Stimulated activated CD4-positive, alpha-beta T cell treated with anti-CD3 and anti-CD28 coated beads, Interleukin-1b, Interleukin-23, amount 100 ng/mL, for 24 hours (primary cell): ENCODE measurements at places on chromosomes 11 and 22.

DNA sequence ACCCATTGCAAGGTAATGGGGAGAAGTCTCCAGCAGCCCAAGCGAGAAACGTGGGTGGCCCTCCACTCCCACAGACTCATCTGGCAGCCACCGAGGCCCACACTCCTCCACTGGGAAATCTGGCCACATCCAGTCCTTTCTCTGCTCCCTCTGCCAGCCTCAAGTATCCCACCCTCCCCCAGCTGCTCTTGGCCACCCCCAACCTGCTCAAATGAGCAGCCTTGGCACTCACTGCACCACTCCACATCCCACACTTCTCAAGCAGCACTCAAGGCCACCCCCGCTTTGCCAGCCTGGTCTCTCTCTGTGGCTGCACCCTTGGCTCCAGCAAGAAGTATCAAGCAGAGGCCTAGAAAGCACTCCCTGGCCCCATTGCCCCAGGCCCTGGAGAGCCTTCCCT, 28.2 kb downstream of the SLC22A12 start:
- no peak for DNase-seq

DNA sequence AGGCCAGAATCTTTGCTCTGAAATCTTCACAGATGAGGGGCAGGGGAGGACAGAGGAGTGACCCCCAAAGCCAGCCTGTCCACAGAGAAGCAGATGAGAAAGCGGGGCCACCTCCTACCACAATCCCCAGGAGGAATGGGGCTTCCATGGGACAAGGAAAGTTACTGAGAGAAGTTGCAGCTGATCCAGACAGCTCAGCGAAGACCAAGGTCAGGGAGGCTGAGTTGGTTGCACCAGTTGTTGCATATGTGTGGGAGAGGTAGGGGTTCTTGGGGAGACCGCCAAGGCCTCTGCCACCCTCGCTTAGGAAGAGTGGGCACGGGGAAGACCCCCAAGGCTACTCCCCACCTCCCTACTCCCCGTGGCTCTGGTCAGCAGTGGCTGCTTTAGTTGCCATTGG, 81.6 kb upstream of the EIF3D start:
- DNase-seq: no peak

DNA sequence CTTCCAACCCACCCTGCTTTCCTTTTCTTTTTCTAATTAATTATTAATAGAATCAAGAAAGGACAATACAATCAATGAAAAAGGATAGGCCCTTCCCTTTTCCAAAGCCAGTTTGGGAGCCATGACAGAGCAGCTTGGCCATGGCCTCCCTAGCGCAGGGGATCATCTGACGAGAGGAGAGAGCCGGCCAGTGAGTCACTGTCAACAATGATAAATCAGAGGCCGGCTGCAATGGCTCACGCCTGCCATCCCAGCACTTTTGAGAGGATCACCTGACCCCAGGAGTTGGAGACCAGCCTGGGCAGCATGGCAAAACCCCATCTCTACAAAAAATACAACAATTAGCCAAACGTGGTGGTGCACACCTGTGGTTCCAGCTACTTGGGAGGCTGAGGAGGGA, 27.5 kb upstream of the KRTAP5-7 start:
- DNase-seq: no peak

GRCh38 chr11:133825156-133825555, 20.2 kb downstream of the SPATA19 start:
- DNase-seq: no peak

- no peak for DNase-seq
These were observed 65.5 kb downstream of the ARHGAP42 start for GRCh38 chr11:100752371-100753171.

- DNase-seq: no peak
These were observed 2.7 kb upstream of the TH start for GRCh38 chr11:2174361-2174760.

- DNase-seq: no peak
These were observed 46.4 kb upstream of the SHANK2 start for GRCh38 chr11:71298761-71299181.

DNA sequence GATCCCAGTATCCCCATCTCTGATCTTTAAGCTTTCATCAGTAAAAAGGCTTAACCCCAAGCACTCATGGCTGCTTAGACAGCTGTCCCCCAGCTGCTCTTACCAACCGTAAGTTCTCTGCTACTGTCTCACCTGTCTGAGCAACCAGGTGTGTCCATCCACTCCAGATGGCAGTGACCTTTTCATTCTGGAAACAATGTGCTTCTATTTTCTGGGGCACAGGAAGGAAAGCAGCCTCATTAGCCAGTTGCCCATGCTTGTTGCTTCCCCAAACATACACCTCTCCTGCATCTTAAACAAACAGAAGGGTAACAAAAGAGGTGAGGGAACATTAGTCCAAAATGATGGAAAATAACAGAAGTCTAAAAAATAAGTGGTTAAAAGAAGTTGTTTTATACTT, 24.4 kb downstream of the SERGEF start:
- no peak for DNase-seq

DNA sequence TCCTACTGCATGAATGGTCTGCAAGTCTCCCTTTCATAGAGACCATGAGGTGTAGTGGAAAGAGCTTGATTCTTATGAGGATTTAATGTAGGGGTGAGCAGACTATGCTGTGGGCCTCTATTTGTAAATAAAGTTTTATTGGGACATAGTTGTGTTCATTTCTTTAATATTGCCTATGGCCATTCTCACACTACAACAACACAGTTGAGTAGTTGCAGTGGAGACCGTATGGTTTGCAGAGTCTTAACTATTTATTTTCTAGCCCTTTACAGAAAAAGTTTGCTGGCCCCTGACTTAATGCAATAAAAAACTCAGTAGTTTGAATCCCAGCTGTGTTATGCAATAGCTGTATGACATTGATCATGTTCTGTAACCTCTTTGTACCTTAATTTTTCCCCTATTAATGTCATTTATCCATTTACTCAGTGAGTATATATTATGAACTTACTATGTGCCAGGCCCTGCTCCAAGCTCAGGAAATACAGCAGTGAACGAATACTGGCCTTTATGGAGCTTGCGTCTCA, 106.3 kb downstream of the ATXN10 start:
- DNase-seq: no peak

- DNase-seq: no peak
These were observed 3.9 kb downstream of the SPATA19 start for GRCh38 chr11:133841279-133842043.

- DNase-seq: no peak
These were observed 5.0 kb downstream of the ASCL2 start for GRCh38 chr11:2265396-2265795.

DNA sequence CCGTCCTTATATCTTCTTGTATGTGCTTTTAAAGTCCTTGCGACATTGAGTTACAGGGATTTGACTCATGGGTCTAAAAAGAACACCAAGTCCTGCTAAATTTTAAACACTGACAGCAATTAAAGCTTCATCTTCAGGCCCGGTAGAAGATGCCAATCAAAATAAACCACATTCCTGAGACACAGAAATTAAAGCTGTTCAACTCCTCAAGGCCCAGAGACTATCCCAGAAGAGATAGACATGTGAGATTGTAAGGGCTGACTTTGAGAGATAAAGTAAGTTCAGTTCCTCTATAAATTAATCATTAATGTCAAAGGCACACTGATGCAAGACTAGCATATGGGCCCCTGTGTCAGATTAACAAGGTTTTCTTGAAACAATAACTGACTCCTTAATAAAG, 49.8 kb downstream of the OSBPL5 start:
- DNase-seq: no peak

DNA sequence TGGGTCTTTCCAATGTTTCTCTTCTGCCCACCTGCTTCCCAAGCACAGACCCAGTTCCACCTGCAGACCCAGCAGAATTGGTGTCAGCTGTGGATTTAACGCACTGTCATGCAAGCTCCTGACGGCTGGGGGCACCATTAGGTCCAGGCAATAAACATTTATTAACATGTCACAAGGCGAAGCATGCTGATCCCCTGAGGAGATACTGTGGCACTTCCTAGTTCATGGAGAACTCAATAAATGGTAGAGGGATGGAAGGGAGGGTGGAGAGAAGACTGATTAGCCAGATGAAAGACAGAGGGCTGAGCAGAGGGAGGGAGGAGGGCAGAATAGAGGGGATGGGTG, 68.3 kb upstream of the TSPAN18 start:
- no peak for DNase-seq

DNA sequence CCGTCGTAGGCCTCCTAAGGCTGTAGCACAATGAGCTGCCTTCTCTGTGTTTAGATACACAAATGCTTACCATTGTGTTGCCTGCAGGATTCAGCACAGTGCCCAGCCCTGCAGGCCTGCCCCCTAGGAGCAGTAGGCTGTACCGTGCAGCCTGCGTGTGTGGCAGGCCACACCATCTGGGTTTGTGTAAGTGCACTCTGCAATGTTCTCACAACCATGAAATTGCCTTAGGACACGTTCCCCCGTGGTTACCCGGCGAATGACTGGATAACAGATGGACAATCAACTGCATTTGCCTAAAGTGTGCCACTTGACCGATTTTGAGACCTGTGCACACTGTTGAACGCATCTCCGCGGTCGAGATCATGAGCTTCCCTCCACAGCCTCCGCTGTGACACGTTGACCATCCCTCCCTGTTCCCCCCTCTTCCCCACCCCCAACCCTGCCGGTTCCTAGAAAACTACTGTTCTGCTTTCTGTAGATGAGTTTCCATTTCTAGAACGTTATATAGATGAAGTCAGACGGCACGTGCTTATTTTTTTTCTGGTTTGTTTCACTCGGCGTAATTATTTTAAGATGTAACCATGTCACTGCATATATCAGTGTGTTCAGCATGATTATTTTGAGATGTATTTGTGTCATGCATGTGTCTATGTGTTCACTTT, 22.2 kb upstream of the CTSD start:
- no peak for DNase-seq

DNA sequence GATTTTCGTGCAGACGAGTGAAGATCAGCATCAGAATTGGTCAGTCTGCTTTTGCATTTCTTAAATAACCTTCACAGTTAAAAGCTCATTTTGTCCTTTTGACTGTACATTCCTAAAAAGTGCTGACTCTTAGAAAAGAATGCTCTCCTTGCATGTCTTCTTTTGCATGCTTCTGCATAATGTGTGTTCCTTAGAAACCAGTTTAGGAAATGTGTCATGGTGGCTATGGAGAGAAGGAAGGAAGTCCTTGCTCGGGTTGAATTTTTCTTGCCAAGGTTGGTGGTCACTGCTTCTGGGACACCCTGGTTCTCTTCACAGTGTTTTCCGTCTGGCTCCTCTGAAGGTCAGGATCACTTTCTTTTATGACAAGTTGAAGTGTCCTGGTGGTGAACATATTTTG, 6.8 kb downstream of the AP2A2 start:
- DNase-seq: no peak
